ENCODE measurements at places on chromosomes 5 and 9. TPM values are rescaled to one million over a fixed set of nuclear protein-coding genes. Genes with fewer than 3 reads are reported as not detected.

The CSF1R gene
- 125 TPM for total RNA-seq

The TMEM232 gene
- total RNA-seq, result 1.7 TPM

The GPR151 gene
- total RNA-seq, result 0.10 TPM

The INSL4 gene
- not detected for total RNA-seq

DNA sequence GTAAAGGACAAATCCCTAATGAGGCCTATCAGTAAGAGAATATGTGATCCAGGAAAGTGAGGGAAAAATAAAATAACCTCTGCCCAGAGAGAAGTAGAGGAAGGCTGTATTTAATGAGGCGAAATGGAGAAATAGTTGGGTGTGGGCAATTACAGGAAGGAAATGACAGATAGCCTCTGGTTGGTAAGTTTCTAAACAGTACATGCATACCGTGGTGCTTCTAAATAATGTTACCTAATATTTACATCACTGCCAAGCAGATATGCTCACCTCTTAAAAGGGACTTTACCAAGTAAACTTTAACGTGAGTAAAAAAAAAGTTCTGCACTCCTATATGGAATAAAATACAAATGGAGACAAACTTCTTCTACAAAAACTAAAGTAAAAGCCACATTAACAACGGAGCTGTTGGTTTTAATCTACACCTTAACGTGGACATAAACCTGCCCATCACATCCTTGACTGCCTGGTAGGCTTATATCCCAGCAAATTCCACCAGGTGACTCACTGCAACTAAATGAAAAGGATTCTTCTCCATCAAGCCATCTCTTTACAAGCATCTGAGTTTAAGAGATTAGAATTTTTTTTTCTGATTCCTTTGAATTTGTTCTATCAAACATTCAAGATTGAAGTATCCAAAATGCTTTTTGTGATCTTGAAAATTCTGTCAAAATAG, 12.4 kb downstream of the NFIL3 start:
- H3K4me3 ChIP-seq, result no peak overlapping the region
- no peak overlapping the region for H3K27ac ChIP-seq
- H3K4me1 ChIP-seq, result peaks cover 2% of the 10 kb centered on the region
- H3K36me3 ChIP-seq, result peaks cover 6% of the 10 kb centered on the region
- DNase-seq, result no peak

DNA sequence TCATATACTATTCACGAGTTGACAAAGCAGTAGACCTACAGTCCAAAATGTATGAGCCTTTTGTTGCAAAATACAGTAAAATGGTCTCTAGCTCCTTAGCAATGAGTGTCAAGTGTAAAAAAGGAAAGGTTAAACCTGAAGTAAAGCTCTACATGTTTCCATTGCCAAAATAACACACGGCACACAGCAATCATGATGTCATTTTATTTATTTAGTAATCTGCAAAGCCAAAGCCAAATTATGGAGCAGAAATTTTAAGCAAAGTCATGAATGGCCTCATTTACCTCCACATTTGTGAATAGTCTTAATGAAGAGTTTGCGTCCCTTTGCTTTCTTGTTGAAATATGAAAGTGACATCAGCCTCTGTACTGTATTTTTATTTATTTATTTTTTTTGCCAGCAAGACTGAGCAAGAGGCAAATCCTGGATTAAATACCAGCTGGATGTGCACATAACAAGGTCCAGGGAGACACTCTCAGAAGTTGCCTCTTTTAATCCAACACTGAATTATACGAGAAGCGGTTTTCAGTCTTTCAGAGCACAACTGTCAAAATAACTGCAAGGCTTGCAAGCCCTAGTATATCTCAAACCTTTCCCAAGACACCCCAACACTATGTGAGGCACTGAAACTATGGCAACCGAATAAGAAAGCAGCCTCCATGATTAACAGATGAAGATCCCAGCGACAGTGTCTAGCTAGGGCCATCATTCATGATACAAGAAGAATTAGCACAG, 9.7 kb downstream of the SEMA6A start:
- H3K36me3 ChIP-seq, result no peaks in the 10 kb centered on the region
- H3K27me3 ChIP-seq, result no peaks in the 10 kb centered on the region
- no peak overlapping the region for H3K4me3 ChIP-seq
- no peak overlapping the region for H3K27ac ChIP-seq
- H3K4me1 ChIP-seq, result peaks cover 2% of the 10 kb centered on the region
- no peak for DNase-seq

DNA sequence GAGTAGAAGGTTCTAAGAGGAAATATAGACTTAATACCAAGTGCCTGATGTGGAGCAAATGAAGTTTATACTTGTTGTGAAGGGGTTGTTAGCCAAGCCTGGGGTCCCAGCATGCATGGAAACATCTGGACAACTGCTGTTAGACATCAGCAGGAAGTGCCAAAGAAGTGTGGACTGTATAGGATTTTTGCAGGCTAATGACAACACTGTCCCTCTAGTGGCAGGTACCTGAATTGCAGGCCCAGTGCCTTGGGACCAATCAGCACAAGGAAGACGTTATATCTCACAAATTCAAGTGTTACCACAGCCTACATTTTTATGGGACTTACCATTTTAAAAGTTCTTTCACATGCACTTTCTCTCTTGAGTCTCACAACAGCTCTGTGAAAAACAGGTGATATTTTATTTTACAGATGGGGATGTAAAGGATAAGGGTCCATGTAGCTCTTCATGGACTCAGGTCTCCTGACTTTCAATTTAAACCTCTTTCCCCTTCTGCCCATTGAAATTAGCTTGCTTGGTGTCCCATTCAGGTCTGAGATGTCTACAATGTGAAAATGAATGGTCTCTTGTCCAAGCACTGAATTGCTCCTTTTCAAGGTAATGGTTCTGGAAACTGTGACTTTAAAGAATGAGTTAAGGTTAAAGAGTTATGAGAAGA, 89.0 kb upstream of the MAP1B start:
- H3K27me3 ChIP-seq, result no peaks in the 10 kb centered on the region
- no peak overlapping the region for H3K4me3 ChIP-seq
- no peaks in the 10 kb centered on the region for H3K36me3 ChIP-seq
- H3K27ac ChIP-seq, result no peak overlapping the region
- H3K4me1 ChIP-seq, result no peaks in the 10 kb centered on the region

GRCh38 chr5:118185018-118185417, 803.3 kb downstream of the DTWD2 start:
- H3K27ac ChIP-seq, result no peak overlapping the region
- no peaks in the 10 kb centered on the region for H3K27me3 ChIP-seq
- H3K4me3 ChIP-seq, result no peak overlapping the region
- DNase-seq, result no peak

DNA sequence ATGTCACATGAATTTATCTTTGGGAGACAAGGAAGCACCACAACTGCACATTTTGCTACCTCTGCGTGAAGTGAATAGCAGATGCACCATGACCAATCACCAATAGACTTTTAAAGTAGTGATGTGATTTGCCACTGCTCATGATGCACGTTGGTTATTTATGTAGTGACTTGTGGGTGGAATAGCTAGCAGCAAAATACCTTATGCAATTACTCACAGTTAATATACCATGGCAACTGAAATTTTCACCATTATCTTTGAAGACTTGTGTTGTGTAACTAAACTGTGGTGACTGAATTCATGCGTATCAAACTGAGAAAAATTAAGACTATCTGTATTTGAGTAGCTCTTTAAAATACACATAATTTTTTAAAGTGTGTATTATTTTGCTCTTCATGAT, 46.2 kb upstream of the TUSC1 start:
- H3K27me3 ChIP-seq, result no peaks in the 10 kb centered on the region
- H3K4me3 ChIP-seq, result no peak overlapping the region
- no peak for DNase-seq
- no peaks in the 10 kb centered on the region for H3K36me3 ChIP-seq
- H3K4me1 ChIP-seq, result no peaks in the 10 kb centered on the region
